ENCODE measurements at places on chromosomes 3 and 15.

- no peak for DNase-seq
These were observed 88.3 kb upstream of the CTNNB1 start for GRCh38 chr3:41111011-41111410.

- no peak for DNase-seq
These were observed 173.6 kb downstream of the ZBTB20 start for GRCh38 chr3:114973536-114973935.

DNA sequence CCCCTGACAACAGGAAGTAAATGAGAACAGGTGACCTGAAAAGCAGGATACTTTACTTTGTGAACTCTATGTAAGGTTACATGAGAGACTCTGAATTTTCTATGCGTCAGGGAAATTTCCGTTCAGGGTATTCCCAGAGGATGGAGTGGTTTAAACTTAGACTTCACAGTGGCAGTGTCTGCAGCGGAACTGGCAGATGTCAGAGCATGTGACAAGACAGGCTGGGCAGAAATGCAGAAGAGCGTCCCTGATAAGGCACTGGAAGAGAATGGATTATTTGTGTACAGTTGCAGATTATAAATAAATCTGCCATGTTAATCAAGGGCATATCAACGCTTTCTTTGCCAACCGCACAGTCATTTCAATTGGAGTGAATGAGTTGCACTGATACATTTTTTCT, 598.4 kb upstream of the ZNF717 start:
- no peak for DNase-seq

DNA sequence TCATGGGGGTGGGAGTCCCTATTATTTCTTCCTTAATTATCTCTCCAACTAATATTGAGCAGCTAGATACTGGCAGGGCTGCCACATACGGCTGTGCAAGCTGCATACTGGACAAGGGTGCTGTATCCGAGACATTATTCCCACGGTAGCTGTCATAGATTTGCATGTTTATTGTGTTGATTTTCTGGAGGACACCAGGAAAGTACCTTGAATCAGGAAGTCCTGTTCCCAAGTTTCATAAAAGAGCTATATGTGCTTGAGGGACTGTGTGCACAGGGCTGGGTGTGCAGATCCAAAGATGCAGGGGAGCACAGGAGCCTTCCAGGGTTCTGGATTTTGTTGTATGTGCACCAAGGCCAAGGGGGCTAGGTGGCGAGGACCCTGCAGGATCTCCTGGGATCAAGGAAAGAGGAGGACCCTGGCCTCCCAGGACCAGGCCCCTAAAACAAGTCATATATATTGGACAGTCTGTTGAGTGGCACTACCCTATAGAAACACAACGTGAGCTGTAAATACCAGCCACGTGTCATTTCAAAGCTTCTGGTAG, 119.2 kb upstream of the ALDH1A3 start:
- DNase-seq: no peak

GRCh38 chr15:80609091-80609490, 86.0 kb upstream of the ABHD17C start:
- DNase-seq: no peak

DNA sequence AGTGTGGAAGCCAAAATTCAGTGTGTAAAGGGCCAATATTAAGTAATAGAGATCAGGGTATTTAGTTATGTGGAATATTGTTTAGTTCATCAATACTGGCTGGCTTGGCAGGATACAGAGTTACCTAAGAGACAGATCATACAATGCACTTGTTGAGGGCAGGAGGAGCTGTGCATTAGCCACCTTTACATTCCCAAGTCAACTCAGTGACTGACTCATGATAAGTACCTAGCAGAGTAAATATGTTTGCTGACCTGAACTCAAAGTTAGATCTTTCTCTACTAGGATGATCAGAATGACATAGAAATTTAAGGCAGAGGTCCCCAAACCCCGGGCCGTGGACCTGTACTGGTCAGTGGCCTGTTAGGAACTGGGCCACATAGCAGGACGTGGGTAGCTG, 3.5 kb upstream of the ABHD17C start:
- DNase-seq: no peak

DNA sequence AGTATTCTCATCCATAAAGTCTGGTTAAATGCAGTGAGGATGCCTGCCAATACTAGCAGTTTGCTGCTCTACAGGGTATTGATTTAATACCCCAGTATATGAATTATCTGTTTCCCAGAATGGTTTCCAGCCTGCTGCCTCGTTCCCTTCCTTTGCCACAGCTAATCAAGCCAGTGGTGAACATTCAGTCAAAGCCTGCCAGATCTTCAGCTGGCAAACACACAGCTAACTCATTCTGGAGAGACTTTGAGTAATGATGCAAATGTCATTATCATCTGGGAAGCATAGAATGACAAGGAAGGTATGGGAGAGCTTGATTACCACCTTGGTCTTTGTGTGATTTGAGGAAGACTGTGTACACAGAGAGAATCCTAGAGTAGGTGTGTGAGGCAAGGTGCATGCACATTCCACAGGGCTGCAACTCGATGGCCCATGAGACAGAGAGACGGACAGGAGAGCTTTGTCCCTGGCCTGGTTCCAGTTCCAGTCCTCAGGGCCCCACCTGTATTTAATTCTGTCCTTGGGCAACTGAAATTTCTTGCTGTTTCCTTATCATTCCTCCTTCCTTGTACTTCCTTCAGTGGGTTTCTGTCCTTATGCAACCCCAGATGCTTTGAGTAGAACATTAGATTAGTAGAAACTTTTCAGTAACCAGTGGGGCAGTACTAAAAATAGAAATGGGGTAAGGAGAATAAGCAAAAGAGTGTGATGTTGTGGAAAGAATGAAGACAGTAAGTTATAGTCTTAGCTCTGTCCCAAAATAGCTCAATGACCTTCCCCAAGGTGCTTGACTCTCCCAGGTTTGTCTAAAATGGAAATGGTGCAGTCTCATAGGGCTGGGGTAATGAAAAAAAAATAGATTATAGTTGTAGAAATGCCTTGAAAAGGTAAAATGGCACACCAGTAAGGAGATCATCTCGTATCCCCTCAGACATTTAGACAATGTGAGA, 72.5 kb downstream of the MITF start:
- DNase-seq: no peak

DNA sequence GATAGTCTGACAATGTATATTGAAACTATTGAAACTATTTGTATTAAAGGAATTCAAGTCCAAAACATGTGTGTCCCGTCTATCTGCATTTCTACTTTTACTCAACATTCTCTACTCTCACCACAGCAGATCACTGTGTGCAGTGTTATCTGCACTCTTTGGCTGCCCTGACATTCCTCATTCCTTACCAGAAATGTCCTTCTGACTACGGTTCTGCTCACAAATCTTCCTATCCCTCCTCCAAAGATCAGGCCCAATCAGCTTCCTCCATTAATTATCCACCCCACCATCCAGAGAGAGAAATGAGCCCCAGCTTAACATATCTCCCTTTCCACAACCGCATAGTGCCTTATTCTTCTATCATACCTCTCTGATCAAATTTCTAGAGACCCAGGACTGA, 94.7 kb downstream of the TBL1XR1 start:
- DNase-seq: no peak

GRCh38 chr3:27089645-27090044, 279.5 kb downstream of the NEK10 start:
- DNase-seq: no peak

DNA sequence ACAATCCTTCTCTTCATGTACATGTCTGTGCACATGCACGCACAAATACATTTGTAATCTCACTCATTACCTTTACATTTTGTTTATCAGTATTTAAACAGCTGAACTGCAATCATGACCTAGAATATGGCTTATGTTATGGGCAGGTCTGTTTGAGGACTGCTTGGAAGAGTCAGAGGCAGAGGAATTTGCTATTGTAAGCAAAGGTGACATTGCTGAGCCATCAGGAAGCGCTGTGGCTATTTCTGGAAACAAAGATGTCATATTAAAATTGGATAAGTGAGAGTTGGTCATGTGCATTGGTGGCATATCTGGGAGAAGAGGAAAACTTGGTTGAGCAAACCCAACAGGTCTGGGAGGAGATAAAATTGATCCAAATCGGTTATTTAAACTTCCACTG, 41.6 kb downstream of the USF3 start:
- no peak for DNase-seq

GRCh38 chr3:51642462-51642861, 28.6 kb upstream of the TEX264 start:
- DNase-seq: no peak

DNA sequence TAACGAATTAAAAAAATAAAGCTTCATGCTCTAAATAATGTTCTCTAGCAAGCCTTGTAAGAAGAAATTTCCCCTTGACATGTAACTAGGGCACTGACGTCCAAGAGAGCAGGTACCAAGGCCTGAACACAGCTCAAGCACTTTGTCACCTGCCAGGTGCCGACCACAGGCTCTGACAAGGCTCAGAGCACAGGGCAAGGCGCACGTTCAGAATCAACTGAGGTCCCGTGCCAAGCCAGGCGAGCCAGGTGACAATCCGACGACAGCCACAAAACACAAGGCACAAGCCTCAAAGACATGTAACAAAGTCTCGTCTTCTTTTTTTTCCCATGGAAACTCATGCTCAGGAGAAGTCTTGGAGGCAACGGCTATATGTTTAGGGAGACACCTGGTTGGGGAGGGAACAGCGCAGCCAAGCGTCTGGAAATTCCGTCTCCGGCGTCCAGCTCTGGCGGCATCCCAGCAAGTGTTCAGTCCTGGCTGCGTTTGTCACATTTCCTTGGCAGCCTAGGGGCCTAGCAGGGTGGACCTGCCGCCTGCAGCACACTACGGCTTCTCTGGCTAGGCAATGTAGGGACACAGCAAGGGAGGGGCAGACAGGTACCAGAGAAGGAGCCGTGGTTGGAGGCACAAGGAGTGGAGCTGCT, 76.7 kb downstream of the ADAMTS17 start:
- DNase-seq: no peak

- no peak for DNase-seq
These were observed 416.8 kb downstream of the NR2F2 start for GRCh38 chr15:96747291-96747690.

DNA sequence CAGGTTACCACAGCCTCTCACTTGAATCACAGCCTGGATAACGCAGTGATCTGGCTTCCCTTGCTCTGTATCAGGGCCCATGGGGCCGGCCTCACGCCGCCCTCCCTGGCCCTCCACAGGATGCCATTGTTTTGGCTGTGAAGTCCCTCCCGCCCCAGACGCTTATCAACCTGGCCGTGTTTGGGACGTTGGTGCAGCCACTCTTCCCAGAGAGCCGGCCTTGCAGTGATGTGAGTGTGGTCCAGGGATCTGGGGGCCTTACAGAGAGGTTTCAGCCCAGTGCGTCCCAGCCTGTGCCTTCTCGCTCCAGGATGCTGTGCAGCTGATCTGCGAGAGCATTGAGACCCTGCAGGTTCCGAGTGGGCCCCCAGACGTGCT, 6.6 kb downstream of the VWA5B2 start:
- DNase-seq: no peak

GRCh38 chr3:185534511-185534910, 17.9 kb downstream of the LIPH start:
- no peak for DNase-seq

GRCh38 chr15:89496155-89497098, at the start of gene RHCG:
Gene RHCG (minus strand): TSS chr15:89496583. CDS start chr15:89496544, 39 bp downstream.
- DNase-seq: no peak

GRCh38 chr3:8517487-8517886, 15.9 kb downstream of the LMCD1 start:
- DNase-seq: no peak

DNA sequence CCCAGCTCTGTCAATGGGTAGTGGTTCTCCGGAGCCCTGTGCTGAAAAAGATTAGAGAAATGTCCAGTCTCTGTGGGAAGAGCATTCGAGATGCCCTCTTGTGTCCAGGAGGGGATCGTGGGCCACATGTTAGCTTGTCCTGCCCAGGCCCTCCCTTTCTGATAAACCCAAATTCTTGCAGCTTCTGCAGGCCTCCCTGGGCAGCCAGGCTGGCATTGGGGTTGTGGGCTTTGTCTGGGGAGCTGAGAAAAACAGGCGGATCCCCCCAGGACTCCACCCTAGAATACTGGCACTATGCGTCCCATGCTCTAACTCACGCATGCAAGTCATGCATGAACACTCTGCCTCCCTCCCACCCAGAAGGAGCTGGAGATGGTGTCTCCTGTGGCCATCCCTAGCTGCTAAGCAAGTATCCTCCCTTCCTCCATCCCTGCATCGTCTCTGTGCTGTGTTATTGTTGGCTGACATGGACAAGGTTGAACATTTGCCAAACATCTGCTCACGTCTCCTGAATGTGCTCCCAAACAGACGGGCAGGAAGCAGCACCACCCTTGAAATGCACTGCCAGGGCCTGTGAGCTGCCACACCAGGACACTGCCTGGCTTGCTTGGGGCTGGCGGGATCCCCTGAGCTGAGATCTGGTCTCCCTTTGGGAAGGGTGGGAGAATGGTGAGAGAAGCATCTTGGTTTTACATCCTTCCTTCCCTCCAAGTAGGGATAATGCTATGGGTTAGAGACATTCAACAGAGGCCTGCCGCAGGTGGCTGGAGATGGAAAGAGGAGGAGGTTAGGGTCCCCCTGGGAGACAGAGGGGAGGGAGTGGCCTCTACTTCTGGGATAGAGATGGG, 26.5 kb downstream of the CFAP161 start:
- DNase-seq: no peak

GRCh38 chr3:154105218-154105975, 15.8 kb upstream of the ARHGEF26 start:
- no peak for DNase-seq

DNA sequence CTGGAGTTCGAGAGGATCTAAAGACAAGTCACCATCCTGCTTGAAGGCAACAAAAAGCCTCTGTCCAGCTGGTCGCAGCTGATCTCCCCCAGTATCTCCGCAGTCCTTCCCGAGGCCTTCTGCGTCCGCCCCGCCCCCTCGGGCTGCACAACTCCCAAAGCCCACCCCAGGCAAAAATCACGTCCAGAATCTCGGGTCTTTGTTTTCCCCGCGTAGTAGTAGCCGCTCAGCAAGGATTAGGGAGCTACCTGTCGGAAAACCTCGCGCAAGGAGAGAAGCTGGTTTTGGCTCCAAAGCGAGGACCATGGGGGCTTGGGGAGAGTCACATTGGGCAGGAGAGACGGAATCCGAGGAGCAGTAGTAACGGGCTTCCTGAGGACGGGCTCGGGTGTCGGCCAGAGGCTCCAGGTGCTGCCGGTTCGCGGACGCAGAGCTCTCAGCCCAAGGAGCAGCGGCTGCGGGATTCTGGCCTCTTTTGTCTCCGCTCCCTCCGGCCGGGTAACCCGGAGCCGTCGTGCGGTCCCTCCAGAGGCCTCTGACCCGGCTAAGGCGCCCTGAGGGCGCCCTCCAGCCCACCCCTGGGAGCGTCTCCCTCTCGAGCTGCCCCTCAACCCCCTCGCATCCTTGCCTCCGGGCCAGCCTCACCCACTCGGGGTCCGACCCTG, 401 bp downstream of the ZSCAN29 start:
- no peak for DNase-seq

GRCh38 chr3:55409806-55410205, 77.3 kb downstream of the WNT5A start:
- no peak for DNase-seq

- no peak for DNase-seq
These were observed 12.3 kb upstream of the PDZRN3 start for GRCh38 chr3:73637042-73637441.

DNA sequence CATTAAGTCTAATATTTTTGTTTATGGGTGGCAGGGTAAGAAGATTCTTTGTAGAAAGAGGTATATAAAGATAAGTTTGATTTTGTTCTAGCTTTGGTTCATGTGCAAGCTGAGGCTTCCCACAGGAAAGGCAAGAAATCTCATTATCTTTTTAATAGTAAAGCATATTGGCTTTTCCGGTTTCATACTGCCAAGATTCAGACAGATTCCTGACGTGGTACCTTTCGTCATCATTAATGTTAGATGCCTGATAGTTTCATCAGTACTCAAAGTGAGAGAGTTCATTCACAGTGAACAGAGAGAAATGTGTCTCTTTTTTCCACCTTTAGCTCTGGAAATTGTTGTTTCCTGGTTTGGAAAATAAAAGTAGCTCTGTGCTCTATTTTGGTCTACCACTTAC, 16.5 kb downstream of the TPM1 start:
- no peak for DNase-seq
